Central memory CD4-positive, alpha-beta T cell (primary cell): ENCODE measurements at places on chromosomes 7 and 10.

DNA sequence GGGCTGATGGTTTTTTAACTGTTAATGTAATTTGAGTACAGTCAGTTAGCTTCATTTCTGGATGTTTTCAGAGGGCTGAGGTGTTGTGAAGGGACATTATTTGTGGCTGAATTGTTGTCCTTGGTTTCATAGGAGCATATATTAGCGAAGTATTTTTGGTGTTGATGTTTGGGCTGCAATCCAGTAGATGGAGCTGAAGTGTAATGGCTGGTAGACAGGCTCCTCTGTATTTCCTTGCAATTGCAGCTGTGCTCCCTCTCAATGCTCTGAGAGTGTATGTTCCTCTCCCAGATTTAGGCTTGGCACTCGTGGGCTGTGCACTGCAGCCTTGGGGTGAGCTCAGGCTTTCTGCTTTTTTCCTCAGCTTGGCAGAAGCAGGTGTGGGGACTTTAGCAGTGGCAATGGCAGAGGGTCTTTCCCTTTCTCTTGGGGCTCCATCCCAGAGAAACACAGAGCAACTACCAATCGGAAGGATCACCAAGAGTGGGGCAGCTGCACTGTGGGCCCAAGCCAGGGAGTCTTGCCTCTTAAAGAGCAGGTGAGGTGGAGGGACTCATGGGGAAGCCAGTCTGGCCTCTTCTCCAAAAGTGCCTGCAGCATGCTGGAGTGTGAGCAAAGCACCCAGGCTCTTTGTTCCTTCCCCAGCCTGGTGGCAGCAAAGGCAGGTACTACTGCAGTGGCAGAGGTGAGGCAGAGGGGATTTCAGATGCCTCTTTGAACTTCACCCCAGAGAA lies 544.4 kb downstream of the SH2D4B start:
- DNase-seq = no peak

GRCh38 chr7:77368974-77369373 lies 47.2 kb downstream of the GSAP start:
- DNase-seq = no peak

DNA sequence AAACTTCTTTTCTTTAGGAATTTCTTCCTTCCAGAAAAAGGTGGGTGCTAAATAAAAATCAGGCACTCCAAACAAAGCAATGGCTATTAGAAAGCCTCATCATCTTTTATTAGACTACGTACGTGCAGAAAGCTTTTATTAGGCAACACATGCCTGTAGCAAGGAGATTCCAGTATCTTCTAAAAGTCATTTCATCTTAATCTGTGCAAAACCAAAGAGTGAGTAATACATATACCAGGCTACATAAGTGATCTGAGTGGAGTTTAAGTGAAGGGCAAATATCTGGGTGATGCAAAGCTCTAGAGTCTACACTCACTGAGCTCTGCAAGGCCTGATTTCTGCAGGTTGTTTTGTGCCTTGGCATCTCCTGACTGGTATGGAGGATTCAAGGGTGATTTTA lies 231.7 kb downstream of the ELMO1 start:
- no peak for DNase-seq

DNA sequence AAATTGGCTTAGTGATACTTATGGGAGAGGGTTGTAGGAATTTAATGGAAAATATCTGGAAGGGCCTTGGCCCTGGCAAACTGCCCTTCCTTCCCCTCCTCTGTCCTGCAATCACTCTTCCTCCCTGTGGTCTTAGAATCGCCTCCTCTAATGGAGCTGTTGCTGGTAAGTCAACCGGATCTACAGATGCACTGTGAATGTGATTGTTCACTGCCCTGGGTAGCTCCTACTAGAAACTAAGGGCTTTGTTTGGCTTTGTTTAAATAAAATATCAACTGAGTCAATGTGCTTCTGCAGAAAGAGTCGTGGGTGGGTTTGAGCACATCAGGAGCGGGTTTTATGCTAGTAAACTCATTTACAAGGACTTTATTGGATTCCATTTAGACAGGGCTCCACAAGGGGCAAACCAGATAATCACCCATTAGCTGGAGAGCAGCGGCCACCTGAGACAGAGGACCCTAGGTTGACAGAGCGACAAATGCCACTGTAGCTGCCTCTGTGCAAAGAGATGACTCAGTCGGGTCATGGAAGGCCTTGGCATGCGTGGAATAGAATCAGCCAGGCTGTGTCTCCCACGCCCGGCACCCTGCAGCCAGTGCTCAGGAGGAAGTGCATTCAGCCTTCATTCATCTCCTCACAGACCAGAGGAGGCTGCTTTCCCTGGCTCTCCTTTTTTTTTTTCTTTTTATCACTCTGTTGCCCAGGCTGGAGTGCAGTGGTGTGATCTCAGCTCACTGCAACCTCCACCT lies 97.9 kb downstream of the GAD2 start:
- DNase-seq = no peak

DNA sequence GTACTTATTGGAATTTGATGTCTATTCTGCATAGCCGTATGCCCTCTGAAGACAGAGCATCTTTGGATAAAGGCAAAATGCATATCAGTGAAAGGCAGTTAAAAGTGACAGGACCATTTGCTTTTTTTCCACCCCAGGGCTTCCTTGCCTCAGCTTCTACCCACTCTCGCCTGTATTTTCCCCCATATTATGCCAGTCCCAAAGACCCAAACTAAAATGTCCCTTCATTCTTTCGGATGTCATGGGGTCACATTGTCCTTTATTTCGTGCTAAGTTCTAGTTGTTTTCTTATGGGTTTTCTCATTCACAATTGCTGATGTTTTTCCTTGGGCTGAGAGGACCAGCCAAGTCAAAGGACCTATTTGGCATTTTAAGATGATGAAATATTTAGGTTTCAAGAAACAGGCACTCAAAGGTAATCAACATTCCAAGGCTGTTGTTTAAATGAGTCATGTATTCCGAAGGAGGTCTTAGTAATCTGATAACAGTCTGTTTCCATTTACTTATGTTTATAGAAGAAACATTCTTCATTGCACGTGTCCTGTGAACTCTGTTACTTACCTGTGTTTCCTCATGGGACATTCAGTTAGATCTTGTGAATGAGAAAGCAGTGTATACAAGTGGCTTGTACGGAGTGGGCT lies 74.1 kb downstream of the DNAH11 start:
- no peak for DNase-seq

- DNase-seq = no peak
Measured at GRCh38 chr10:54797636-54798321, 3.3 kb downstream of the PCDH15 start.

- DNase-seq = no peak
Measured at GRCh38 chr10:119931871-119932270, 39.3 kb downstream of the SEC23IP start.

DNA sequence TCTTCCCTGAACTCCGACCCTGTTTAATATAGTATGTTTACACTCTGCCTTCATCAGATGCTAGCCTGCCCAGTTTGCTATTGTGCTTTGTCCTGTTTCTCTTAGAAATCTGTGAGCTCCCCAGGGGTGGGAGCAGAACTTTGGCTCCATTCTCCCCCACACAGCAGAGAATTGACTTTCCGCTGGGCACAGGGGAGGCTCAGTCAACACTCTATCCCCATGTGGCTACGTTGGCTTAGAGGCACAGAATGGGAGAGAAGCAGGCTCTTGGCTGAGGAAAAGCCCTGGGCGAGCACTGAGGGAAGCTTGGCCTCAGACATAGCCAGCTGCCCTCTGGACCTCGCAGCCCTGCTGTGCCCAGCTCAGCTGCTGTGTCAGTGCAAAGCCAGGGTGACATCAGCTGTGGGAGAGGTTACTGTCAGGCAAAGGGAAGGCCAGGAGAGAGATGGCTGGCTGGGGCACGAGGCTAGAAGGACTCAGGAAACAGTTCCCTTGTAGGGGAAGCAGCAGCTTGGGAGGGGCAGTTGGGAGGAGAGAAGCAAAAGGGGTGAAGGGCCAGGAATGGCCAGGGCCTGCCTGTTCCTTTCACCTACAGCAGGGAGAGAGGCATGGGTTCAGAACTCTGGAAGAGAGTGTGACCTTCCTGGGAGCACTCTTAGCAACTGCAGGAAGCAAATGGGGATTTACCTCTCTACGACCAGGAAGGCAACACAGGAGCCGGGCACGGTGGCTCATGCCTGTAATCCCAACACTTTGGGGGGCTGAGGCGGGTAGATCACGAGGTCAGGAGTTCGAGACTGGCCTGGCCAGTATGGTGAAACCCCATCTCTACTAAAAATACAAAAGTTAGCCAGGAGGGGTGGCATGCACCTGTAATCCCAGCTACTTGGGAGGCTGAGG lies 5.8 kb upstream of the SCD start:
- DNase-seq = no peak

DNA sequence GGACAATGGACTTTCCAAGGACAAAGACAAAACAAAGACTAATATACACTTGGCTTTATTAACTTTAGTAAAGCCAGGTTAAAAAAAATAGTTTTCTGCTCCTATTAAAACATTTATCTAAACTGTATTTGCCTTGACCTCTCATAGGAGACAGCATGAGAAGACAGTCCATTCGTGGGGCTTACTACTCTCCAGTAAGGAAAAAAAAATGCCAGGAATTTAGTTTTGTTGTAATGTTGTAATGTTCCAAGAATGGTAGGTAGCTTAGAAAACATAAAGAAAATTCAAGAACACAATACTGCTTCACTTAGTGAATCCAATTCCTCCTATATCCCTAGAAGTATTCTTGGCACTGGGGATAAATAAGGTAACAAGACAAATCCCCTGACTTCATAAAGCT lies 81.7 kb downstream of the KMT2C start:
- no peak for DNase-seq
